ENCODE measurements at places on chromosomes 16 and 17.

GRCh38 chr17:33927732-33928133 lies 327.4 kb upstream of the CCL2 start:
- no peak for DNase-seq

GRCh38 chr17:64723781-64724180 lies 61.7 kb upstream of the SMURF2 start:
- no peak for DNase-seq

GRCh38 chr17:55518510-55518909 lies 7.3 kb upstream of the SMIM36 start:
- DNase-seq: no peak

DNA sequence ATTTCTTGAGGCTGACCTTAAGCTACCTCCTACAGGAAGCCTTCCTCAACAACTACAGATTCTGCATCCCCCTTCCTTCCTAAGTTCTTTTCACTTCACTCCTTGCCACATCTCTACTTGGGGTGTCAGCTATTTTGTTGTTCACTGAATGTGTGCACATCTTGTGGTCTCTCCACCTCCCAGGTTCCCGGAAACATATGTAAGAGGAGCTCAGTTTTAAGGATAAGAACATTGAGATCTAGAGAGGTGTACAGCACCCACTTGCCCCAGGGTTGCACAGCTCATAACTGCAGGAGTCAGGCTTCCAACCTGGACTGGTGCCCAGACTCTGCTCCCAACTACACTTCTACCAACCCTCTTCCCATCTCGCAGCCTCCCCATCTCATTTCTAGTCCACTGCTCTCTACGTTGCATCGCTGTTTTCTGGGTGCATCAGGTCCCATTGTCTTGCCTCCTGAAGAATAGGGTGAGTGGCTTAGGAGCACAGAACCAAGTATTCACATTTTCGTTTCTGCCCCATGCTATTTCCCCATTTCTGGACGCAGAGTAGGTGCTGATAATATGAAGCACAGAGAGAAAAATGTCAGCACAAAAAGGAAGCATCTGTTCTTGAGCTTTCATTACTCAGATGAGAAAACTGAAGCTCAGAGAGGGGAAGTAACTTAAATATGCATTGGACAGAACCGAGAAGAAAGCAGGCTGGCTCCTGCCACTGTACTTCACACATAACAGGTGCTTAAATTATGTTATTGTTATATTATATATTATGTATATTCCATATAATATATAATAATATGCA lies 292.0 kb upstream of the CCL2 start:
- DNase-seq: no peak

DNA sequence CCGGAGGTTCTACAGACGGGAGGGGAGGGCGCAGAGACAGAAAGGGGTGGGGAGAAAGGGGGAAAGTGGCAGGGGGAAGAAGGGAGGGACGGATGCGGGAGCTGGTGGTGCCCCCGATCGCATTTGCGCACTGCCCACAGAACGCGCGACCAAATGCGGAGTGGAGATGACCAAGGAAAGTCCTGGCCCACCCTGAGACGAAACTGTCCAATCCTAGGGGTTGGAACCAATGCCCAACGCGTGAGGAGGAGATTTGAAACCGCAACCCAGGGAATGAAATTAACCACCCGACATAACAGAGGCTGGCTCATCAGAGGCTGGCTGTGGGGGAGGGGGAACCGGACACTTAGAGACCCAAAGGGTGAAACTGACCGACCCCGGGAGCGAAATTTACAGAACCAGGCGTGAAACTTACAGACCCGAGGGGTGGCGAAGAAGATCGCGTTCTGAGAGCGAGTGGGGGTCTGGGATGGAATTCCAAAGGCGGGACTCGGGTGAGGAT lies 1.4 kb downstream of the HES7 start:
- no peak for DNase-seq
